GM23338 (cell line): ENCODE measurements at places on chromosomes 12 and 14. TPM values are rescaled to one million over a fixed set of nuclear protein-coding genes. Genes with fewer than 3 reads are reported as not detected.

DNA sequence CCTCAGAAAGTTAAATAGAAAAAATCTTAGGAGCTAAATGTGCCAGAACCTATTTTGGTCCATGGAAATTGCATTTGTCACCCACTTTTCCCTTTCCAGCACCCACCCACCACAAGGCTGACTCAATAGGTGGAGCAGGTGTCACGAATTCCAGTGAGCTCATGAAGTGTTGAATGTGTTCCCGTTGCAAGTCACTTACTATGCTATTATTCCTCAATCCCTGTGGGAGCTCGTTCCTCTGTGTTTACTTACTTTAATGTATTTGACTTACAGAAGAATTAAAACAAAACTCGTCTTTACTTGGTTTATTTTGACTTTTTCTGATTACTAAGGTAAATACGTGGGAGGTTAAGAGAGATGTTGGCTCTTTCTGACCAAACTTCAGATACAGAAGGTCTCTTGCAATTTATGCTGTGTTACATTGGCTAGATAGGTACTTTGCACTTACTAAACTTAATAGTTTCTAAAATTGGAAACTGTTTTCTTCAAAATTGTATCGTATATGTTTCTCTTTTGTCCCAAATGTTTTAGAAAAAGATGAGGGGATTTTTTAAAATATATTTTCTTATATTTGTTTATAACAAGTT lies 269.4 kb upstream of the NOVA1 start:
- H3K27ac ChIP-seq, result no peak overlapping the region
- no peaks in the 10 kb centered on the region for H3K27me3 ChIP-seq
- H3K4me3 ChIP-seq, result no peak overlapping the region
- DNase-seq, result peak; percentile 30

DNA sequence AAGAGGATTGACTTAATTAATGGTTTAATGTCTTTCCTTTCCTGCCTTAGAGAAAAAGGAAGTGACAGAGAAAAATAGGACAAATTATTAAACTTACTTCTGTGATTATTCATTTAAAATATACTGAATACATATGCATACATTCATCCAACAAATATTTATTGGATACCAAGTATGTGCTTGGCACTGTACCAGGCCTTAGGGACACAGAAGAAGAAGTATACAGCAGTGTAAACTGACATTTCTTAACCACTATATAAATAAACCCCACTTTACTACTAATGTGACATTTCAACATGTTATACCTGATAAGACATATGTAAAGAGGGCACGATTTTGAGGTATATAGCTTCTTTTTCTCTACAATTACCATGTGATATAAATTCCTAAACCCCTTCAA lies 53.6 kb downstream of the ERO1A start:
- no peak for DNase-seq
- no peaks in the 10 kb centered on the region for H3K4me1 ChIP-seq
- peaks cover 3% of the 10 kb centered on the region; the same call in 1 of the 2 replicates for H3K36me3 ChIP-seq
- no peak overlapping the region for H3K27ac ChIP-seq
- H3K4me3 ChIP-seq, result no peak overlapping the region

- DNase-seq, result no peak
- H3K4me3 ChIP-seq, result no peak overlapping the region
- peaks cover 13% of the 10 kb centered on the region for H3K4me1 ChIP-seq
- H3K27me3 ChIP-seq, result no peaks in the 10 kb centered on the region
These were observed 202.8 kb downstream of the NUAK1 start for GRCh38 chr12:105935981-105936380.

ARID4A gene
- 9.1 and 14.1 TPM in 2 replicates for total RNA-seq

GRCh38 chr14:70755655-70756054 lies 53.7 kb downstream of the MAP3K9 start:
- no peak overlapping the region for H3K4me3 ChIP-seq
- DNase-seq, result no peak
- H3K27me3 ChIP-seq, result no peaks in the 10 kb centered on the region
- no peak overlapping the region for H3K27ac ChIP-seq
- H3K36me3 ChIP-seq, result peaks cover 6% of the 10 kb centered on the region; the same call in 1 of the 2 replicates

GRCh38 chr12:80299219-80299618 lies 144.8 kb upstream of the PTPRQ start:
- DNase-seq, result no peak
- no peak overlapping the region for H3K27ac ChIP-seq
- H3K4me3 ChIP-seq, result no peak overlapping the region
- no peaks in the 10 kb centered on the region for H3K27me3 ChIP-seq

DNA sequence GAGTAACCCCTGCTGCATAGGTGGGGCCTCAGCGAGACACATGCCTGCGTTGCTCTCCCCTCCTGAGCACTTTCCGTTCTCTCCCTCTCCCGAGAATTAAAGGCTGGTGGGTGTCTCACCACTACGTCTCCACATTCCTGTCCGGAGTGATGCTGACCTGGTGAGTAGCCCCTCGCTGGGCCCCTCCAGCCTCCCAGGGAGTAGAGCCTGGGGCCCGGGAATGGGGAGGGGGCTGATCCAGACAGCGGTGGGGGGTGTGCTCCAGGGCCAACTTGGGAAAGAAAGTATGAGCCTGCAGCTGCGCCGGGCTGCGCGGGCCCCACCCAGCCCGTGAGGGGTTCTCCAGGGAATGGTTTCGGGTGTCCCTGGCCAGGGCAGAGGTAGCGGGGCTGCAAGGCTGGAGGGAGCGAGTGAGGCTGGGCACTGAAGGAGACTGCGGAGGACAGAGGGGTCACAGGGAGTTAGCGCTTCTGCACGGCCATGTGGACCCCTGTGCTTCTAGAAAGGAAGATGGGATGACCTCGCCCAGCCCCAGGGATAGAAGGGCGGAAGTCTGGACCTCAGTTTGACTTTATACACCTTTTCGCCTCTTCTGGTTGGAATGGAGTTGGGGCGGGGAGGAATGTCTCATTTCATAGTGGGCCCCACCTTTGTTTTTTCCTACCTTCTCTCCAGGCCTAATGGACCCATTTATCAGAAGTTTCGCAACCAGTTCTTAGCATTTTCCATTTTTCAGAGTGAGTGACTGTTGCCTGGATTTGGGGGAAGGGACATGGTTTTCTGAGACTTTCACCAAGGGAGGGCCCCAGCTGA lies 22.5 kb downstream of the RHOF start:
- H3K4me1 ChIP-seq, result peaks cover 22% of the 10 kb centered on the region
- no peaks in the 10 kb centered on the region for H3K27me3 ChIP-seq
- no peaks in the 10 kb centered on the region for H3K36me3 ChIP-seq
- DNase-seq, result no peak

DNA sequence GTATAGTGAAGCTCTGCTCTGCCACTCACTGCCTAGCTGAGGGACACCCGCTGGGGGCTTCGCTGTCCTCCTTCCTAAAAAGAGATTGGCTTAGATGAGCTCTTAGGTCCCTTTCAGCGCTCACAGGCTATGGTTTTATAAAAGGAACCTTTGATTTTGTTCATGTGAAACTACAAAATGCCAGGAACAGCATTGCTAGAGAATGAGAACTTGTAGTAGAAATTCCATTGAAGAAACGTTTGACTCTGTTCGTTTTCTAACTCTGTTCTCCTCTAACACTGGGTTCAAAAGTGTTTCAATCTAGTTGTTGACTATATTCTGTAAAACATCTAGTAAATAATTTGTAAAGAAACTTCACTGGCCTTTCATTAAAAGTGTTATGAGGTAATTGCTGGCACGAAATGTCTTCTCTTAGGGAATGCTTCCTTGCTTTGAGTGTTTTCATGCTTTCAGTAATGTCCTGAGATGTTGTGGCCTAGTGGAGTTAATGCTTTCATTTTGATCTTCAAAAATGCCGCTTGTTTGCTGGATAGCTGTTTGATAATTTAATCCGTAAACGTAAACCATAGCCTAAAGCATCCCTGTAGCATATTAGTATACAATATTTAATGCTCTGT lies 1.6 kb downstream of the MARK3 start:
- H3K4me1 ChIP-seq, result peaks cover 8% of the 10 kb centered on the region; the same call in 1 of the 2 replicates
- peaks cover 13% of the 10 kb centered on the region for H3K27me3 ChIP-seq

- peaks cover 5% of the 10 kb centered on the region; the same call in 1 of the 2 replicates for H3K4me1 ChIP-seq
- DNase-seq, result no peak
- H3K4me3 ChIP-seq, result no peak overlapping the region
- no peaks in the 10 kb centered on the region for H3K36me3 ChIP-seq
- no peaks in the 10 kb centered on the region for H3K27me3 ChIP-seq
These were observed 52.3 kb downstream of the TSPAN9 start for GRCh38 chr12:3129301-3130056.
